ENCODE measurements at places on chromosomes 12 and 14.

GRCh38 chr12:103326190-103326589 lies 169.6 kb downstream of the C12orf42 start:
- DNase-seq = no peak

GRCh38 chr12:101010896-101011295 lies 199.1 kb downstream of the SLC5A8 start:
- no peak for DNase-seq

DNA sequence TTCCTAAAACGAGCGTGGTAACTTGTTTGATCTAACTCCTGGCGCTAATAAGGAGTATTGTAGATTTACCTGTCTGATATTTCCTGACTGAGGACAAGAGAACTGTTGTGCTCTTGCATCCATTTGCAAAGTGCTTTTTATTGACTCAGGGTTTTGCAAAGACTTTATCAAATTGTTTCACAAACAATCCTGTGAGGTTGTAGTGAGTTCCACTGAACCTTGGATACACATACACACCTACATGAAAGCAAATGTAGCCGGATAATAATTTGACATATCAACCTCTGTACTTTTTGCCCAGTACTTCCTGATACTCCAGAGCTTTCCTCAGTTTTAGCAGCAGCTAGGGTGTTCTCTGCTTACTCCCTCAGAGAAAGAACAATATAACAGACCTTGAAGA lies 6.7 kb upstream of the PTGER2 start:
- no peak for DNase-seq

DNA sequence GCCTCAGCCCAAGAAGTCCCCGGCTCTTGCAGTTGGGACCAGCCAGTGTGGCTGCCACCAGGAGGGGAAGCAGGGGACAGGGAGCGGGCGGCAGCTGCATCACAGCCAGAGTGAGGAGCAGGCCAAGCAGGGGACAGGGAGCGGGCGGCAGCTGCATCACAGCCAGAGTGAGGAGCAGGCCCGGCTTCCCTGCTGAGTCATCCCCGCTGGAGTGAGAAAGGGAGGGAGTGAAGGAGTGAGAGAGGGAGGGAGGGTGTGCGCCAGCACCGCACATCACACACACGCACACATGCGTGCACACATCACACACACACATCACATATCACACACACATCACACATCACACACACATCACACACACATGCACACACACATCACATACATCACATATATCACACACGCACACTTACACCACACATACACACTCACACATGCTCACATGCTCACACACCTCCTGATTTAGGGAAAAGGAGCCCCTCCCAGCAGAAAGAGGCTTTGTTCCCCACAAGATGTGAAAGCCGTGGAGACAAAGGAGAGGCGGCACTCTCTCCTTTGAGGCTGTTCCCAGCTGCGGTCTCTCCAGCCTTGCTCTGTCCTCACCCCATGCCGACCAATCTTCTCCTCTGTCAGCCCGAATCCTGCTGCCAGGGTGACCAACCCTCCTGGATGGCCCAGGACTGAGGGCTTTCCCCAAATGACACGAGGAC lies 16.7 kb upstream of the ZDHHC22 start:
- no peak for DNase-seq

DNA sequence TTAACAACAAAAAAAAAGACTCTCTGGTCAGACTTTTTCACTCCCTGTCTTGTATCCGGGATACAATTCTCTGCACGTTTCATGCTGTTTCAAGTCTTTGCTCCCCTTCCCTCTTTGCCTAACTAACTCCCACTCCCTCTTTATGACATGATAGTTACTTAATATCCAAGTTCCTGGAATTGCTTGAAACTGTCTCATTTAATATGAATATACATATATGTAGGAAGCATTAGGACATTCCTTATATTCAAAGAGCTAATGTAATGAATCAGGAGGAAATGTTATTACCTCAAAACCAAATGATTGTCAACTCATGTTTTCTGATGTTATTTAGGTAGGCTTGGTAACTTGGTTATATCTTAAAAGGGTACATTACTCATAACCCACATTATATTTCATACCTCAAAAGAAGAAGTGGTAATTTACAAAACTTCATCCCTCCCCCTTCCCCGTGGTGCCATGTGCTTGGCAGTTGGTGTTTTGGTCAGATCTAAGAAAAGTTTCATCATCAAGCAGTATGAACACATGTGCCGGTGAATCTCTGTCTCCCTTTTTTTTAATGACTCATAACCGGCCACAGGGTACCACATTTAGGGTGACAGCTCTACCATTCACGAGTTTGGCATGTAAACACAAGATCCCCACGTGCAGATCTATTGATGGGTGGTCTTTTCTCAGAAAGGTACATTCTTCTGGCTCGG lies 56.5 kb downstream of the HCAR2 start:
- peak; percentile 15 for DNase-seq

DNA sequence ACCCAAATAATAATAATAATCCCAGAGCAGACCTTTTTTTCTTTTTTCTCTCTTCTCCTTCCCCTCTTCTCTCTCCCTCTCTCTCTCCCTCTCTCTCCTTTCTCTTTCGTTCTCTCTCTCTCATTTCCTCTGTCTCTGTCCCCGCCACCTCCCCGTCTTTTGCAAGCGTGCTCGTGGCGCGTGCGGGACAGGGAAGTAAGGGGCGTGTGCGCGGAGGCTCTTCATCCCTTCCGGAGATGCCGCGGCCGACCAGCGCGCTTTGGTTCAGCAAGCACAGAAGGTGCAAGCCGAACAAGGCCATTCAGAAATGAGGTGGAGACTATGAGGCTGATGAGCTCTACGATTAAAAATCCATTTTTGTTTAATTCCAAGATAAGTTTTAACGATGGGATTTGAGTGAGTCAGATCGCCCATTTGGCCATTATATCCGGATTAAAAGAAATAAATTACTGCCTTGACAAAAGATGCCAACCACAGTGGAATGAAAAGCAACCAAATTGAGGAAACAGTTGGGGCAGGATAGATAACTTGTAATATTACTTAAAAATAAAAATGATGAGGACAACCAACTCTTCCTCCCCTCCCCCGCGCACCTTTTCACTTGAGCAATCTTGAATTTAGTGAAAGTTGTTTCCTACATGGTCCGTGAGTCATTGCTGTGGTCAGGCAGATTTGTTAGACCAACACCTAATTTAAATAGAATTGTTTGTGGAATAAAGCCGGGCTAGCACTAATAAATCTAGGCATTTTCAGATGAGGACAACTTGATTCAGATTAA lies 1.2 kb upstream of the AMIGO2 start:
- DNase-seq = peak; percentile 62

DNA sequence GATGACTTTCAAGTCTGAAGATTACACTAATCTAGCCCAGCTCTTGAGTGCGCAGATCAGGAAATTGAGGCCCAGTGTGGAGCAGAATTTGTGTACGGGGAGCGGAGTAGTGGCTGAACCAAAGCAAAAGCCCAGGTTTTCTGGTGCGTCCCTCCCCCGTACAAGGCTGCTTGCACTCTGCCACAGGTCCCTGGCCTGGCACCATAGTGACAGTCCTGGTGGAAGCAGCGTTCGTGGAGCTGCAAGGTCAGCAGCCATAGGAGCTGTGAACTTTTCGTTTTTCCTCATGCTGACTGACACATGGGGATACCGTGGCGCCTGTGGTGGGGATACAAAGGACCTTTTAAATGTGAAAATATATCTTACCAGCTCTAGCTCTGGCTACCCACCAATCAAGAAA lies 1.7 kb downstream of the EVL start:
- DNase-seq = peak; percentile 50

DNA sequence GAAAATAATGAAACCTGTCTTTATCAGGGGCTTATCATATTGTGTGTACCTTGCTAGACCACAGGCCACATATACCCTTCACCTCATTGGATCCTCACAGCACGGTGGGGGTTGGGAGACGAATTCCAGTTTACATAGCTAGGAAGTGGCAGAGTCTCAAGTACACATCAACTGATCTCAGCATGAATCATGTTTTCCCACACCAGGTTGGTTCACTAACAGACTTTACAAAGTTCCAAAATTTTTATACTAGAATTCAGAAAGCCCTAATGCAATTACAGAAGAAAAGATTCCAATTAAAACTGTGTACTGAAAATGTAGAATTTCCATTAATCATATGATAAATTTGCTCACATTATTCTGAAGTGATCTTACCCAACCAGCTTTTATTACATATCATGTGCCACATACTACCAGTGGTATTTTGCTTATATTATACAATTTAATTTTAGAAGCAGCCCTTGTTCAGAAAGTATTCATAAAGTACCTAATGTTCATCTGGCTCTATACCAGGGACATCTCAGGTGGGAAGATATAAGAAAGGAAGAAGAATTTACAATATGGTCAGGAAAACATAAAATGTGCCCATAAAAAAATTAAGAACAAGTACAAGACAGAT lies 196.2 kb downstream of the ITPR2 start:
- DNase-seq = no peak

- no peak for DNase-seq
These were observed 144.9 kb upstream of the CRY1 start for GRCh38 chr12:107238296-107238695.

DNA sequence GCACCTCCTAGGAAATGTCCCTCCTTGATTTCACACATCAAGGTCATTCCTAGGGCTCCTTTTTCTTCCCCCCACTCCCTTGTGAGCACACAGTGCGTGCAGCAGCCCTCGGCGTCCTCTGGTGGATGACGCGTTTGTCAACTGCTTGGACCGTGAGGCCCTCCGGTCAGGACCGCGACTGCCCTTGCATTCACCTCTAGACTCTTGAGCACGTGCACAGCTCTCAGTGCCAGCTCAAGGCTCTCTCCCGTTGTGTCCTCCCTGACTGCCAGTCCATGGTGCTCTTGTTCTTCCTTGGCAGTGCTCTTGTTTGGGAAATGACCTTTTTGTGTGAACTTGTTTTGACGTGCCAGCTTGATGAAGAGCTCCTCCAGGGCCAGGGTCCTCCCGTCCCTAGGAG lies 67.9 kb downstream of the TSPAN9 start:
- DNase-seq = no peak

DNA sequence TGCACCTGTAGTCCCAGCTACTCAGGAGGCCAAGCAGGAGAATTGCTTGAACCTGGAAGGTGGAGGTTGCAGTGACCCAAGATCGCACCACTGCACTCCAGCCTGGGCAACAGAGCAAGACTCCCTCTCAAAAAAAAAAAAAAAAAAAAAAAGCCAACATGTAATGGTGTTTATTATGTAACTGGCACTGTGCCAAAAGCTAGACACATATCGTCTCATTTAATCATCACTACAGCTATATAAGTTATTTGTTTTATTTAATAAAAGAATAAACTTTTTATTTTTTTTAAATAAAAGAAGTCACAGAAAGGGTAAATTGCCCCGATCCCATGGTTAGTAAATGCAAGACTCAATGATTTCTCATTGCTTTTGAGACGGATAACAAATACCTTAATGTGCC lies 76.9 kb downstream of the PTCSC3 start:
- no peak for DNase-seq

DNA sequence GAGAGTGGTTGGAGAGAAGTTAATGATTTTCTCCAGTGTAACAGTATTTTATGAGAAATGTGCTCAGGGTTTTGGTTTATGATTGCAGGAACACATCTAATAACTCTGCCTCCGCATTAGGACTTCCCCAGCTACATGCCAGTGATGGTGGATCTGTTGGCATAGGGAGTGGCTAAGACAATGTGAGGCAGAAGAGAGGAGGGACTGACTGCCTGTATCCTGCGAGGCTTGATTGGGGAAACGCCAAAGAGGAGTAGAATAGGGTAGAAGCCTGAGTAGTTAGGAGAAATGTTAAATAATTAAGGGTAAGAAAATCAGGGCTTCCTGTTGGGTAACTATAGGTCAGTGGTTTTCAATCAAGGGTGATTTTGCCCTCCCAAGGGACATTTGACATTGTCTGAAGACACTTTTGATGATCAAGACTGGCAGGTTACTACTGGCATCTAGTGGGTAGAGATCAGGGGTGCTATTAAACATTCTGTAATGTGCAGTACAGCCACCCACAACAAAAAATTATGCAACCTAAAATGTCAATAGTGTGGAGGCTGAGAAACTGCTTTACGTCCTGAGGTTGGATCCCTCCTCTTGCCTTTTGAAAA lies 12.8 kb downstream of the TDG start:
- DNase-seq = no peak

DNA sequence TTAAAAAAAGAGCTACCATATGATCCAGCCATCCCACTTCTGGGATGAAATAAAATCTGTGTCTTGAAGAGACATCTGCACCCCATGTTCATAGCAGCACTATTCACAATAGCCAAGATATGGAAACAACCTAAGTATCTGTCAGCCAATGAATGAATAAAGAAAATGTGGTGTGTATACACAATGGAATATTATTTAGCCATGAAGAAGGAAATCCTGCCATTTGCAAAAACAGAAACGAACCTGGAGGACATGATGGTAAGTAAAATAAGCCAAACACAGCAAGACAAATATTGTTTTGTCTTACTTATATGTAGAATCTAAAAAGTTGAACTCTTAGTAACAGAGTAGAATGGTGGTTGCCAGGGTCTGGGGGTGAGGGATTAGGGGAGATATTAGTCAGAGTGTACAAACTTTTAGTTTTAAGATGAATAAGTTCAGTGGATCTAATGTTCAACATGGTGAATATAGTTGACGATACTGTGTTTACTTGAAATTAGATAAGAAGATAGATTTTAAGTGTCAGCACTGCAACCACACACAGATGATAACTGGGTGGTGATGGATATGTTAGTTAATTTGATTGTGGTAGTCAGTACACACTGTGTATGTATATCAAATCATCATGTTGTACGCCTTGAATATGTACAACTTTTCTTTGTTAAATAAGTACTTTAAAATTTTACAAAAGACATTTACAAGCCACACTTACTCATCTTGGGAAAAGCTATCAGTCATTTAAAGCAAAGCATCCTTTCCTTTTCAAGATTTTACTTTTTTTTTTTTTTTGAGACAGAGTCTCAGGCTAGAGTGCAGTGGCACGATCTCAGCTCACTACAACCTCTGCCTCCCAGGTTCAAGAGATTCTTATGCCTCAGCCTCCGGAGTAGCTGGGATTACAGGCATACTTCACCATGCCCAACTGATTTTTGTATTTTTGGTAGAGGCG lies 89.9 kb downstream of the BICD1 start:
- DNase-seq = no peak

DNA sequence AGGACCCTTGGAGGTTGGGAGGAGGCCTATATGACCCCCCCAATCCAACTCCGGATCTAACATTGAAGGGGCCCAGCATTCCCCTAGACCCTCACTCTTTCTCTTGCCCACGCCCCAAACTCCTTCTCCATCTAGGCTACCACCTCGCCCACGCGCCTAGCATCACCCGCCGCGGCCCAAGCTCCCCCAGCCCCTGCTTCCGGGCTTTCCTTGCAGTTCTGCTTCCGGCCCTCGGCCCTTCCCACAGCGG lies 445 bp downstream of the CERS5 start:
- DNase-seq = no peak

DNA sequence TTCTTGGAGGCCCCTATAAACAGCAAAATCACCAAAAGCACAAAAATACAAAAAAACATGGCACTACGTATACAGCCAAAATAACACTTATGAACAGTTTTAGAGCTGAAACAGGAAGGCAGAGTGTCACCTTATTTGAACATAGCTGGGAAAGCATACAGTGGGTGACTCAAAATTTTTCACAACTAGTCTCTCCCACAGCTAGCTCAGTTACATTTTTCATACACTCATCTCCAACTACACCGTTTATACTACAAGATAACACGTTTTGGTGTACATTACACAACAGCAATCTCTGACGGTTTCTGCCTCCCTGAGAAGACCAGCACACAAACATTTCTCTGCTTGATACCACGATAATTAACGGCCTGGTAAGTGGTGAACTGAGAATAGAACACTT lies 2.9 kb downstream of the RAD52 start:
- no peak for DNase-seq

Data from CD4-positive, alpha-beta T cell treated with Interleukin-6 for 4 hours (primary cell).